ENCODE measurements at places on chromosomes 13 and 19.

- no peak for DNase-seq
Observed at GRCh38 chr13:99721606-99722337, 220.5 kb downstream of the TM9SF2 start.

GRCh38 chr19:8811315-8812172, 20.6 kb downstream of the ZNF558 start:
- DNase-seq: no peak

DNA sequence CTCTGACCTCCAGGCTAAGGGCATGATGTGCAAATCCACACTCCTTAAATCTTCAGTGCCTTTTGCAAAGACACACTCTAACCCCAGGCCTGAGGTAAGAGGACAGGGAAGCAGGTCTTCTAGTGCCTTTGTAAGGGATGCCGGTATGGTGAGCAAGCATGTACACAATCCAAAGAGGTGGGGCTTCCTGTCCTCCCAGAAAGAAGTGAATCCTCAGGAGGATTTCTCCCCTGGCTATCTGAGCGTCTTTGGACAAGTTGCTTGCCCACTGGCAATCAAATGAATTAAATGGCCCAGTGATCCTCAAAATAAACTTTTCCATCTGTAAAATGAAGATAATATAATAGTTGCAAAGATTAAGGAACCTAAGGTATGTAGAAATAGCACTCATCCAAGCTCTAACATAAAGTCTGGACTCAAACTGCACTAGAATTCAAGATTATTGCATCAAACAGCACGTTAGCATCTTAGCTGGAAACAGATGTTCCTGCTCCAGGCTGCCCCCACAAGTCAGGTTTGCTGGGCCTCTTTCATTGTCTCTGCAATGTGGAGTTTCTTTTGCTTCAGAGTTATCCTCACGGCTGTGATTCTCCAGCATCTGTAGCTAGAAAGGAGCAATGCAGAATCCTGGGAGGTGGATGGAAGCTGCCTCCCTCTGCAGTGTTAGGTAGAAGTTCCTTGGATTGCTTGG, 249.6 kb downstream of the TSHZ3 start:
- DNase-seq: no peak

DNA sequence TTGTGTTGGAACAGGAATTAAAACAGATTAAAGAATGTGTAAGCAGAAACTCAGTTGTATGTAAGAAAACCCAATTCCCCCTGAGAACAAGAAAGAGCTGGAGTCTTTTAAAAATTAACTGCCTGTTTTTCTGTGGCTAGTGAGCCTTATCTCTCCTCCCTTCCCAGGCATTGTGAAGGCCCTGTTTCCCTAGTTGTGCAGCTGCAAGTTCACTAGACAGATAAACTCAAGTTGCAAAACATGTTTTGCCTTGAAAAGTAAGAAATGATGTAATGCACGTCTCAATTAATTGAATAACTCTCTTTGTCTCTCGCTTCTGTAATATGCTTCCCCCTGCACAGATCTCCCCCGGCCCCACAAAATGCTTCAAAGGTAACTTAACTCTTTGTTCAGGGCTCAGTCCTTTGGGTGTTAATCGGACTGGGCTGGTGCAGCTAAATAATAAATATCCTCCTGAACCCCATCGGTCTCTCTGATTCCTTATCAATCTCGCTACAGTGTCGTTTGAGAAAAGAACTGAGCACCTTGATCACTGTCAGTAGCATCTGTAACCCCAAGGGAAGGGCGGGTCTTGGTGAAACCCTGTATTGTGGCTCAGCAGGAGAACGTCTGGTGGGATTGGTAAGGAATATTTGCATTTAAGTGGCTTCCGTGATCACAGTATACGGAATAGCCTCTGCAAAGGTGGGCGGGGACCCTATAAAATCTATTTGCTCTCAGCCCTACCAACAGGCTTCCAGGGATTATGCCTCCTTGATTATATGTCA, 1.6 kb upstream of the ZNF556 start:
- no peak for DNase-seq

DNA sequence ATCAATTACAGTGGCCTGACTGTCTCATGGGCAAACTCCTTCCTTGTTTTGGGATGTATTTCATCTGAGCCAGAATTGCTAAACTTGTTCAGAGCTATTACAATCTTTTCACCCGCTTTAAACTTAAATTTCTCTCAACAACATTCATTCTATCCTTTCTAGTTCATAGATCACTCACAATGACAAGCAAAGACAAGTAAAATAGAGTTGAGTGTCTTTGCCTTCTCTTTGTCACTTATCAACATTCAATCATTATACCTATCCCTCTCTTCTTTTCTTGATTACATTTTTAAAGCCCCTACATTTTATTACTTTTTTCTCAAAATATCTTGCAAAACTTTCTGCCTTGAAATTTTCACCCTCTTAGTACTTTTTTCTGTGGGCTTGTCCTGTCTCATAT, 1113.1 kb downstream of the PCDH17 start:
- no peak for DNase-seq

- no peak for DNase-seq
Observed at GRCh38 chr13:61797397-61797796, 381.7 kb upstream of the PCDH20 start.

DNA sequence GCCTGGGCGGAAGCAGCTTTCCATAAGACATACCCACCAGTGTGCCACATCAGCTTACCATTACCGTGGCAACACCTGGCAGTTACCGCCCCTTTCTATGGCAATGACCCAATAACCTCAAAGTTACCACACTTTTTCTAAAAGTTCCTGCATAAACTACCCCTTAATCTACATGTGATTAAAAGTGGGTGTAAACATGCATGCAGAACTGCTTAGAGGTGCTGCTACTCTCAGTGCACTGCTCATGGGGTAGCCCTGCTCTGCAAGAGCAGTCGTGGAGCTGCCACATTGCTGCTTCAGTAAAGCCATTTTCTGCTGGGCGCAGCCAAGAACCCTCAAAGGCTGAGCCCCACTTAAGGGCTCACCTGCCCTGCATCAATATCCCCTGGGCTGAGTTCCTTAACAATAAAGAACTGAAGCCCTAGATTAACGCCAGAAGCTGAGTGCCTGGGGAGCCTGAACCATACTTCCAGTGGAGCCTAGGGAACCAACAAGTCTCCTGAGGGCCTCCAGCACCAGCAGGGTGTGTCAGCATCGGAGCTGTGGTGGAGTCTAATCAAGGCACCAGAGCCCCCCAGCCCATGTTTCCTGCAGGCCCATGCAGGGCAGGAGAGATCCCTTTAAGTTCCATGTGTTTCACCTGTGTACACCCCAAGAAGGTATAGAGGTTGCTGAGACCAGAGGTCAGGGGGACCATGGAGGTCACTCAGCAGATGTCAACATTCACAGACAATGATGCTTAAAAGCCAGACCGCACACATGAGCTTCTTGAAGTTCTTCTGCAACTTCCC, 1198.1 kb downstream of the UQCRFS1 start:
- no peak for DNase-seq

DNA sequence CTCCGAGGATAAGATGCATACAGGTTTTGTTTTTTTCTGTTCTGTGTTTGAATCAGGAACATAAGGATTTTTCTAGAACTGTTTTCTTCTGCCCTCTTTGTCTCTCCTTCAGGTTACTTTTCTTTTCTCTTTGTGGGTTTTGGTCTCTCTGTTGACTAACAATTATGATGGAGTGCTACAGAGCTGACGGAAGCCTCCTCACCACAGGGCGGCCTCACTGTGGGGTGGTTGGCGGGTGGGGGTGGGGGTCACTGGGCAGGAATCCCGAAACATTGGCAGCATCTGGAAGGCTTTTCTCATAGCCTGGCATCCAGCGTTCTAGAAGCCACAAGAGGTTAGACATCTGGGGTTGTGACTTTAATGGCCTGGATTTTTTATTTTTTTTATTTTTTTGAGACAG, 12.0 kb upstream of the MATK start:
- DNase-seq: no peak

GRCh38 chr19:39355253-39355652, 13.0 kb downstream of the SAMD4B start:
- DNase-seq: no peak

DNA sequence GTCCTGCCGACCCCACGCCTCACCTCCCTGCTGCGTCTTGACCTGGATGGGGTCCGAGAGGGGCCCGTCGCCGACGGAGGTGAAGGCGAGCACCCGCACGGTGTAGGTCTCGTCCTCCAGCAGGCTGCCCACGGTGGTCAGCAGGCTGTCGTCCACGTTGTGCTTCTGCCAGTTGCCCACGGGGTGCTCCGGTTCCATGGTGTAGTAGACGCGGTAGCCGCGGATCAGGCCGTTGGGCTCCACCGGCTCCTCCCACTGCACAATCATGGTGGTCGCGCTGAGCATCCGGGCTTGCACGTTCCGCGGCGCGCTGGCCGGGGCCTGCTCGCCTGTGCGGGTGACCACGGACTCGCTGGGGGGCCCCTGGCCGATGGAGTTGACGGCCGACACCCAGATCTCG, 96.7 kb downstream of the PTPRS start:
- DNase-seq: no peak

DNA sequence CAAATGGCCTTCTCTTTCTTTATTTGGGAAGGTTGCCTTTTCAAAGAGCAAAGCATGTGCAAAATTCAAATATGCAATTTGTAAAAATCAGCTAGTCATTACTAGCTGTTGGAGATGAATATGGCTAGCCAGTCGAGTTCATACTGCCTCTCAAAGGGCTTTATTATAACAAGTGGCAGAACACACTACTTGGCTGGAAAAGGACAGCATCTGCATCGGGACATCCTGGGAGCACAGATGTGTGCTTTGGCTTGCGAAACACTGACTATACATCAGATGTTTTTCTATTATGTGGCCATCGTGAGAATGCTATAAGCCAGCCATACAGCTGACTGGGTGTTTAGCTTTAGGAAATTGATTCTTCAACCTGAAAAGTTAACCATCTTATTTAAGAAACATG, 424.2 kb downstream of the KCTD12 start:
- DNase-seq: no peak

DNA sequence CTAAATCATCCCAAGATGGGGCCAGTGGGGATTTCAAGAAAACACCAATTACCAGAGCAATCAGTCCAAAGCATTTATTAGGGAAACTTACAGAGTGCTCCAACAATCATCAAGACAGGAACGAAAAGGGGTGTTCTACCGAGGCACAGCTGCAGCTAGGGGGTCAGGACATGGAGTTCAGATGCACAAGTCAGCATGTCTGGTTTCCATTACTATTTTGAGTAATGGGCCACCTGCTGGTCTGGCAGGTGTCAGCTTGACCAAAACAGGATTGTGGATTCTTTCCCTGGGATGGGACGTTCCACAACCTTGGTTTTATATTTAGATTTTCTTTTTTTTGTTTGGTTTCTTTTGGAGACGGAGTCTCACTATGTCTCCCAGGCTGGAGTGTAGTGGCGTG, 3.9 kb upstream of the UBL5 start:
- DNase-seq: no peak

DNA sequence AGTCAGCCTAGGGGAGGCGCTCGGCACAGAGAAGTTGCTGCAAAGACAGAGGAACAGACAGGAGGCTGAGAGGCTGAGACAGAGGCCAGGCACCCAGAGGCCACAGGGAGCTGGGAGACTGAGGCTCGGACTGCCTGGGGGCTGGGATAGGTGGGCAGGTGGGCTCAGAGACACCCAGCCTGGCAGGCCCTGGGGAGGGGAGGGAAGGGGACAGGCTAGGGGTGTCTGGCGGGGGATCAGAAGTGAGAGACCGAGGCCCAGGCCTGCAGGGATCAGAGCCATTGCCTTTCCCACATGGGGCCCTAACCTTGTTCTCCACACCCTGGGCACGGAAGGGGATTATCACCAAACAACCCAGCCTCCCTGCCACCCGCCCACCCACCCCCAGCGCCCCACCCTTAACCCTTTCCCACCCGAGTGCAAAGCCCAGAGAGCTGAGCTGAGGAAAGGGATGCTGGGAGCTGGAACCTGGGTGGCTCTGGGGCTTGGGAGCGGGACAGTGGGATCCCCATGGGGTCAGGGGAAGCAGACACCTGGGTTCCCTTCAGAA, 1.3 kb downstream of the NTN5 start:
- no peak for DNase-seq

DNA sequence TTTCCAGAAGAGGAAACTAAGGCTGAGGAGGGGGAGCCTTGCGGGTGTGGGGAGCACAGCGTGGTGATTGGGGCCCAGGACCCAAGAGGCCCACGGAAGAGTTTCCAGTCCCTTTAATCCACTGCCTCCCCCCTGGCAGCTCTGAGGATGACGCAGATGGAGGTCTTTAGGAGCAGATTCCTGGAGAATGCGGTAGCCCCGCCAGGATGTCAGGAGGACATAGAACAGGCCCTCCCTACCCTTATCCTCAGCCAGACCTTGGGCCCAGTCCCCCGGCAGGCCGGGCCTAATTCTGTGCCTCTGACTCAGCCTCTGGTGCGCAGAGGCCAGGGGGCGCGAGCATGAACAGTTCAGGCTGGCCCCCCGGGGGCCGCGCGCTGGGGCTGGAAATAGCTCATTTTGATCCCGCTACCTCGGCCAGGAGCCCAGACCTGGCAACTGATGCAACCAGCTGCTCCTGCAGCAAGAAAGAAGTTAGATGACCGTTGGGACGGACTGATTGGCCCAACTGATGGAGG, 461 bp upstream of the HSPB6 start:
- DNase-seq: no peak

GRCh38 chr13:70720386-70720785, 612.1 kb upstream of the KLHL1 start:
- DNase-seq: no peak

DNA sequence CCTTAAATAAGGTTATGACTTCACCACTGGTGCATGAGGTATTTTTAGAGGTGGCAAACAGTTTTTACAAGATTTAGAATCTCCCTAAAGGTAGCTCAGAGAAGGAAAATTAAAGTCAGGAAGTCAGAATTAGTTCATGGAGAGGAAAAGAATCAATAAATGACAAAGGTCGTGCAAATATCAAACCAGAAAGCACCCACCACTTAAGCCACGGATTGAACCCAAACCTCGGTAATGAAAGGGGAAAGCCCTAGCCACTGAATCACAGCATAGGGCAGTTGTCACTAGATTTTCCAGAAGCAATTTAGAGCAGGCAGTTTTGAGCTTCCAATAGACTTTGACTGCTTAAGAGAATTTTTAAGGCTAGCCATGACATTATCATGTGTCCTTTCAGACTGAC, 1590.4 kb downstream of the SLITRK1 start:
- no peak for DNase-seq

- no peak for DNase-seq
Observed at GRCh38 chr13:100887729-100888151, 213.1 kb upstream of the TMTC4 start.
